Left kidney (tissue), 8 donors: ENCODE measurements at places on chromosomes 3 and 15. TPM values are rescaled to one million over a fixed set of nuclear protein-coding genes. Genes with fewer than 3 reads are reported as not detected.

Gene CILP
- polyA plus RNA-seq, result 3.8 TPM

Gene SLC9C1
- 1.2 TPM for polyA plus RNA-seq

Gene CA12
- 151 TPM for polyA plus RNA-seq

Gene FBXO40
- polyA plus RNA-seq, result 0.02 TPM

Gene ATP2B2
- 1.1 TPM for polyA plus RNA-seq

Gene GABRG3
- polyA plus RNA-seq, result 2.1 TPM

Gene SLC28A1
- polyA plus RNA-seq, result 7.5 TPM

Gene CCR3
- not detected for polyA plus RNA-seq

Gene SLCO2A1
- polyA plus RNA-seq, result 19.5 TPM

Gene GOLGA6L26
- polyA plus RNA-seq, result not detected

Gene DCUN1D1
- 62.2 TPM for polyA plus RNA-seq

Gene EPB42
- polyA plus RNA-seq, result 0.80 TPM

Gene GCNT3
- 0.57 TPM for polyA plus RNA-seq

Gene GP5
- 0.40 TPM for polyA plus RNA-seq
